ENCODE measurements at places on chromosomes 7 and 10. TPM values are rescaled to one million over a fixed set of nuclear protein-coding genes. Genes with fewer than 3 reads are reported as not detected.

Gene PPP1R3C
- 1.8 TPM for total RNA-seq

Gene PHYHIPL
- total RNA-seq, result 0.17 TPM

Gene KAZALD1
- total RNA-seq, result 4.8 TPM

DNA sequence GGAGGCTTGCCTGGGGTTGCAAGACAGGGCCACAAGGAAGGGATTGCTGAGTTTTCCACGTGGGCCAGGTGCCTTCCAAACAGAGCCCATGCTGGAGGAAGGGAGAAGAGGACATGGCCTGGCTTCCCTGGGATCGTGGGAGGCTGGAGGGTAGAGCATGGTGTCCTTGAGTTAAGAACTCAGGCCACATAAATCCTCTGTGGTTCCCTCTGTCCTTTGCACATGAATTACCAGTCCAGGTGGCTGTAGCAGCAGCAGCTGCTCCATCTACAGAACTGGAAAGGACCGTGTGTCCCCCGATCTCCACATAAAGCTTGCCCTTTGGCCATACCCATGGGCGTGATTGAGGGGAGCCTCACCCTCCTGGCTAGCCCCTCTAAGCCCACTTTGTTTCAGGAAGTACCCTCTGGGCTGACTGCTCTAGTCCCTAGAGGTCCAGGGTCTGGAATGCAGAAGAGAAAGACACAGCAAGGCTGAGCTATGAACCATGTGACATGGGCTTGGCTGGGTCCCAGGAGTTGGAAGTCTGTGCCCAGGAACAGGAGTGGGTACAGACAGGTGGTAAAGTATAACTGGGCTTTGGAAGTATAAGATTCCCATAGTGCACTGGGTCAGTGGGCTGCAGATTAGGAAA is 84.9 kb downstream of the C10orf105 start:
- no peak for DNase-seq

DNA sequence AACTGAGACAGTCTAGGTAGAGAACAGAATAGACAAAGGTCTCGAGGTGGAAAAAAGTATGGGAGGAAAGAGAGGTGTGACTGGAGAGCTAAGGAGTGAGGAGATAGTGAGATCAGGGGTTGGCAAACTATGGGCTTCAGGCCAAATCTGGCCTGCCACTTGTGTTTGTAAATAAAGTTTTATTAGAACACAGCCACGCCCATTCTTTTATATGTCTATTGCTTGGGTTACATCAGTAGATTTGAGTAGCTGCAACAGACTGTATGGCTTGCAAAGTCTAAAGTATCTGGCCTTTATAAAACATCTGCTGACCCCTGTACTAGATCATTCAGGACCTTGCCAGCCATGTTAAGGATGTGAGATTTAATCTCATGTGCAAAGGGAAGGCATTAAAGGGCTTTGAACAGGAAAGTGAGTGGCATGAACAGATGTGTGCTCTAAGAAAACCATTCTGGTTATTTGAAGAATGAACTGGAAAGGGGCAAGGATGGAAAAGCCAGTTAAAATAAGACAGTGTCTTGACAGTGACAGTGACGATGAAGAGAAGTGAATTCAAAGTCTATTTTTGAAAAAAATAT is 240.3 kb downstream of the RNLS start:
- no peak for DNase-seq

DNA sequence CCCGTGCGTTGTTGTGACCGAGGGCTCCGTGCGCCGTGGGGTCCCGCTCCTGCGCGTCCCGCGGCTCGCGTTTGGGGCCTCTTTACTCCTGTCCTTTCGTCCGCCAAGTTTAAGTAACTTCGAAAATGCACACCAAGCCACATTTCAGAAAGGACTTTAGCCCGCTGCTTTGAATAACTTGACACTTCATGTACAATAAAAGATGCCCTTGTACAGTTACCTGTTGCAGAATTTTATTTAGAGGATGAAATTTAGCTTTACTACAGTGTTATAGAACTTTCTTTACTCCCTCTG is 459 bp downstream of the SUGCT start:
- DNase-seq, result no peak

All from kidney epithelial cell (primary cell).